Amniotic stem cell (primary cell): ENCODE measurements at places on chromosomes 2 and 18.
A peak's percentile ranks its signal among the peaks of the same experiment; 100 is the strongest.

DNA sequence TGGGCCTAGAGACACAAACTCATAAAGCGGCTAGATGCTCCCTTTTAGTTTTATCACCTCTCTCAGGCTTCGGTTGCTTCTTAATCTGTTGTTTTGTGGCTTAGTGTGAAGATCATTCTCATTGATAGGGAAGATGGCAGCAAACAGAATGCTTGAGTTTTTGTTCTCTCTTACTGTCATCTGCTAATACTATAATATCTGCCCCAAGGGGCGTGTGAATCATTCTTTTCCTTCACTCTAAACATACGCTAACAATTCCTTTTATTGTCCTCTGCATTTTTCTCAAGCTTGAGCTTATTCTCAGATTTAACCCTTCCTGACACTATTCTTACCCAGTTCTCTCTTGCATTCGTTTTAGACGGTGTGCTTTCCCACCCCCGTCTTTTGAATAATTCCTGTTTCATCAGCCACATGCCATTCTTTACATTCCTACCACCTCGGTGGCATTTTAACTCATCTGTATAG, 323.9 kb upstream of the NRP2 start:
- no peak for DNase-seq

- DNase-seq: peak; percentile 14
These were observed 26.5 kb downstream of the CRACDL start for GRCh38 chr2:98909317-98910211.

- no peak for DNase-seq
These were observed 513.7 kb upstream of the ID2 start for GRCh38 chr2:8168022-8168717.

DNA sequence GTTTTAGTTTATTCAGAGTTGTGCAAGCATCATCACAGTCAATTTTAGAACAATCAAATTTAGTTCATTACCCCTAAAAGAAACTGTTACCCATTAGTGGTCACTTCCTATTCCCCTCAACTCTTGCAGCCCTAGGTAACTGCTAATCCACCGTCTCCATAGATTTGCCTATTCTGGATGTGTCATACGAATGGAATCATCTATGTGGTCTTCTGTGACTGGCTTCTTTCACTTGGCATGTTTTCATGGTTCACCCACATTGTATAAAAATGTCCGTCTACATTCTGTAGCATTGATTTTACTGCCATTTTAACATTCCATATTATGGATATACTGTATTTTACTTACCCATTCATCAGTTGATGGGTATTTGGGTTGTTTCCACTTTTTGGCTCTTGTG, 5.3 kb upstream of the CEP68 start:
- no peak for DNase-seq

GRCh38 chr2:219434718-219435525, at the start of gene SPEG:
Gene SPEG (plus strand): TSS chr2:219434843. CDS start chr2:219434978, 135 bp downstream.
- DNase-seq: no peak

DNA sequence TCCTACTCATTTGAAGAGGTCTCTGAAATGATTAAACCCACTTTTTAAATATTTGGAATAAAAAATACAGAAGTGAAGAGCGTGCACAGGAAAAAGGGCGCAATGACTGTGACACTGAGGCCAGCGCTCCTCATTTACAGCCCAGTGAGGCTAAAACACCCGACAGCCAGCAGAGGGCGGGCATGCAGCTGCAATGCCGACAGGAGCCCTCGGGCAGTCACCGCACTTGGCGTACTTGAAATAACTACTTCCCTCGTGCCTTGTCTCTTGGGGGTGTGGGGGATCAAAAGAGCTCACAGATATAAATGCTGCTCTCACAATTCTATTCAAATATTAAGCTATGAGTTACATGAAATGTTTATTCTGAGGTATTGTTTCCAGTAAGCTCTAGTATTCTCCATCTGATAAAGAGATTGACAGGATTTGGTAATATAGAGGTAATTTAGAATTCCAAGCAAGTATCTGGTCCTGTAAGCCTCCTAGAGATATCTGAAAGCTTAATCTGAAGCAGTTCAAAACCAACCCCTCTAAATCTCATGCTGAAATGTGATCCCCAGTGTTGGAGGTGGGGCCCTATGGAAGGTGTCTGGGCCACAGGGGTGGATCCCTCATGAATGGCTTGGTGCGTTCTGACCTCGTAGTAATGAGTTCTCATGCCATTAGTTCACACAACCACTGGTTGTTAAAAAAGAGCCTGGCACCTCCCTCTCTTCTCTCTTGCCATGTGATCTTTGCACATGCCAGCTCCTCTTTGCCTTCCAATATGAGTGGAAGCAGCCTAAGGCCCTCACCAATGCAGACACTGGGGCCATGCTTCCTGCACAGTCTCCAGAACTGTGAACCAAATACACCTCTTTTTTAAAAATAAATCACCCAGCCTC, 93.6 kb downstream of the ZAP70 start:
- peak; percentile 50 for DNase-seq

GRCh38 chr2:29223851-29224692, 108.9 kb downstream of the CLIP4 start:
- DNase-seq: no peak
